ENCODE measurements at places on chromosomes 12 and 14.

DNA sequence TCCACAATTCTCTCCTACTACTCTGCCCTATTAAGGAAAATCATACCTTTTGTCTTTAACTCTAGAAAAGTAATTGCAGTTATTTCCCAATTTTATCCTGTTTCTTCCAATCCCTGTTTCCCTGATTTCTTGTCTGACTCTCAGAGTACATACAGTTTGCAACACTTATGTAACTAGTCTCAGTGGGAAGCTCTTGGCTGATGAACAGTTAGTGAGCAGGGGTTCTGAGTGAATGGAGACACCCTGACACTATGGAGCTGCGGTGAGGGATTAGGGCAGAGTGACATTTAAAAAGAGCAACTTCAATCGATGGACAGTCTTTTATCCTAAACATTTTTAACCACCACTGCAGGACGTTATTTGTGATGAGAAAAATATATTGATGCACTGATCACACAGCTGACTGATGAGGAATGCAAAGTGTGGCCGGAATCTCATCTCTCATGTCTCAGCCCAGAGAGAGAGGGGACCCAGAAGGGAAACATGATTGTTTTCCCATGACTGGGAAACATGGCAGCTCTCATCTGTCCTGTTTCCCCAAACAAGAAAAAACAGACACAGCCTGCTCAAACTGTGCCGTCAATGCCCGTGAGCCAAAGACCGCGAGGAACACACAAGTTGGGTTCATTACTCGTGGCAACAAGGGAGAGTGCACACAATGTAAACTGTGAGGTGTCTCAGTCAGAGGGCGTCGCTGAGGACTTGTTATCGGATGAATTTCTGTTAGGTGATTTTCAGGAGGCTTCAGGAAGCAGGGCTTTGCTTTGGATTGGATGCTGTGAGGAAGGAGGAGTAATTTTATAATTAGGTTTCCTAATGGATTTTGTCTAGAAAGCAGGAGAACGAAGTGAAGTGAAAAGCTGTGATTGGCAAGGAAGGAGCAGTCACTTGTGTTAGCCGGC is 5.2 kb upstream of the SLC6A13 start:
- peak; percentile 15 for DNase-seq

GRCh38 chr12:89225401-89225800 is 126.9 kb downstream of the DUSP6 start:
- DNase-seq = peak; percentile 94

GRCh38 chr14:51472881-51473280 is 178.8 kb upstream of the FRMD6 start:
- DNase-seq = no peak

DNA sequence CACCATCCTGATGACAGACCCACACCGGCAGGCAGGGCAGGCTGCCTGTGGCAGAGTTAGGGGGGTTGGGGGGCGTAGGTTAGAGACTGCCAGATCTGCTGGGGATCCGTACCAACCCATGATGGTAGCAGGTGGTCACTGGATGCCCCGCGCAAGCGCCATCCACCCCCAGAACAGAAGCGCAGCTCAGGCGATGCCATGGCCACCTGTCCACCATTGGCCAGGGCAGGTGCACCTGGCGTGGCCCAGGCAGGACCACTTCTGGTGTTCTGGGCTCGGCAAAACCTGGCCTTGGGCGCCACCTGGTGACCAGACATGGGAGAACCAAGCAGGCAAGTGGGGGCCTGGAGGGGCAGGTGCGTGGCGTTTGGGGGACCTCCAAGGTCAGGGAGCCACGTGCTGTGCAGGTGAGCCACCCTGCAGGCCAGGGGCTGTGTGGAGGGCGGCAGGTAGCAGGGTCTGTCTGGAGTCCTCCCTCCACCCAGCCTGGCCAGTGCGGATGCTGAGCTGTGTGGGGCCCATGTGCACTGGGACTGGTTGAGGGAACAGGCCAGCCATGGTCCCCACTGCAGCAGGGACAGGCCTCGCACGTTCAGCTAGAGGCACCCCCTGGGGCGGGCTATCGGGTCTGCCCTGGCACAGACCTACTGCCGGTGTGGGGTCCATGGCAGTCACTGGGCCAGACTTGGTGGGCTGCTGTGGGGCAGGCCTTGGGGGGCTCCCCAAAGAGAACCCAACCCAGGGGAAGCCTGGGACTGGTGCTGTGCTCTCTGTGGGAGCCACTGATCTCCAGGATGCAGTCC is 15.6 kb downstream of the BAG5 start:
- DNase-seq = peak; percentile 58

GRCh38 chr12:1935242-1935641 is 16.8 kb upstream of the CACNA2D4 start:
- no peak for DNase-seq

Measured in cardiac fibroblast (primary cell).